ENCODE measurements at places on chromosomes 1 and 21. TPM values are rescaled to one million over a fixed set of nuclear protein-coding genes. Genes with fewer than 3 reads are reported as not detected.

The FAF1 gene
- total RNA-seq = 27.5 TPM

DNA sequence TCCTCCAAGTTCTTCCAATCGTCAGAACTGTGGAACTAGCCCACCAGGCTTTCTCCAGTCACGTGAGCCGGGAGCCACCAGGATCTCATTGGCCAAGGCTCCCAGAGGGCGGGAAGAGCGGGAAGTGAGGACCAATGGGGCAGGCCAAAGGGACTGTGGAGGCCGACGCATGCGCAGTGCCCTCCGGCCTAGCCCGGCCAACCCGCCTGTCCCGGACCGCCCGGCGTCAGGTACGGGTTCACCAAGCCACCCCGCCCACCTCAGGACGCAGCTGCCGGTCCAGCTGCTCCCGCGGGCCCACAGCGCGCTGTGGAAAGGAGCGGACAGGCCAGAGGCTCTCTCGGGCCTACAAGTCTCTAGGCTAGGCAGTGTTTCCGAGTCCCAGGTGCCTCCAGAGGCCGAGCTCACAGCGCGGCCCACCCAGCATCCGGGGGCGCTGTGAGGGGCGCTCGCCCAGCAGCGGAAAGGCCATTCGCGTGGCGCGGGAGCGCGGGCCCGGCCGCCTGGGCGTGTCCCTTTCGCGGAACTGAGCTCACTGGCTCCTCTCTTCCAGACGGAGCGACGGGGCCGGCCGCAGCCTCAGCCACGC lies 10.9 kb downstream of the OR14I1 start:
- peaks cover 5% of the 10 kb centered on the region for H3K27me3 ChIP-seq
- no peaks in the 10 kb centered on the region for H3K4me1 ChIP-seq
- H3K36me3 ChIP-seq = no peaks in the 10 kb centered on the region
- DNase-seq = no peak

GRCh38 chr1:193769651-193770050 lies 583.2 kb upstream of the B3GALT2 start:
- H3K4me1 ChIP-seq = no peaks in the 10 kb centered on the region
- H3K27ac ChIP-seq = no peak overlapping the region
- no peaks in the 10 kb centered on the region for H3K27me3 ChIP-seq
- no peak overlapping the region for H3K4me3 ChIP-seq
- H3K36me3 ChIP-seq = no peaks in the 10 kb centered on the region

DNA sequence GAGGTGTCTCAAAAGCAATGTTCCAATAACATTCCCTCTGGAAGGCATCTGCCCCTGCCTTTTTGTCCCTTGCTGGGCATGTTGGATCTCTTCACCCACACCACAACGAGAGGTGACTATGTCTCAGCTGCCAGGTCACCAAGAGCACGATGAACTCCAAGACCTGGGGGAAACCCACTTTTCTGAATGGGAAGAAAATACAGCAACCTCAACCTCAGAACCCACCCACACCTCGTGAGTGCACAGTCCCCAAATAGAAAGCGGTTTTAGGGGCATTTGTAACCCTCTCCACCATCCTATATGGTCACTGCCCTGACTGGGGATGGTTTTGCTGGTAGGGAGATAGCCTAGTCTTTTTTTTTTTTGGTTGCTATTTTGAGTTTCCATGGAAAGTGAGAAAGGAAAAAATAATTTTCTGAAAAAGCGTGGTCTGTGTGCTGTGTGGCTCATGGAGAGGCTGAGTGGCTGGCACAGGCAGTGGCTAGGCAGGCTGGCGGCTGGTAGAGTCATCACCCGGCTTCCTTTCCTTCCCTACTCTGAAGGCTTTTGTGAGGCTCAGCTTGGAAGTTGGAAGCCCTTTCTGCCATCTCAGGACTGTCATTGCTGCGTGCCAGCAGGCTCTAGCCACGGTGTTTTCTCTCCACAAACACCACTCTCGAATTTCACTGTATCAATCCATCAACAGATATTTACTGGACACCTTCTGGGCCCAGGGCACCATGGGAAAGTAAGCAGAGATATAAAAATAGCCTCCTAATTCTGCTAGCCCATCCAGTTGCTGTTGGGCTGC lies 15.8 kb downstream of the TSPAN2 start:
- peaks cover 19% of the 10 kb centered on the region for H3K4me1 ChIP-seq
- H3K27me3 ChIP-seq = no peaks in the 10 kb centered on the region
- no peak for DNase-seq
- H3K27ac ChIP-seq = no peak overlapping the region
- no peaks in the 10 kb centered on the region for H3K36me3 ChIP-seq

GRCh38 chr1:5596651-5597050 lies 395.6 kb downstream of the NPHP4 start:
- H3K27ac ChIP-seq = no peak overlapping the region
- no peak overlapping the region for H3K4me3 ChIP-seq
- H3K4me1 ChIP-seq = peaks cover 18% of the 10 kb centered on the region
- H3K27me3 ChIP-seq = peaks cover 4% of the 10 kb centered on the region
- H3K36me3 ChIP-seq = no peaks in the 10 kb centered on the region
- DNase-seq = no peak

The MMEL1 gene
- total RNA-seq = not detected

DNA sequence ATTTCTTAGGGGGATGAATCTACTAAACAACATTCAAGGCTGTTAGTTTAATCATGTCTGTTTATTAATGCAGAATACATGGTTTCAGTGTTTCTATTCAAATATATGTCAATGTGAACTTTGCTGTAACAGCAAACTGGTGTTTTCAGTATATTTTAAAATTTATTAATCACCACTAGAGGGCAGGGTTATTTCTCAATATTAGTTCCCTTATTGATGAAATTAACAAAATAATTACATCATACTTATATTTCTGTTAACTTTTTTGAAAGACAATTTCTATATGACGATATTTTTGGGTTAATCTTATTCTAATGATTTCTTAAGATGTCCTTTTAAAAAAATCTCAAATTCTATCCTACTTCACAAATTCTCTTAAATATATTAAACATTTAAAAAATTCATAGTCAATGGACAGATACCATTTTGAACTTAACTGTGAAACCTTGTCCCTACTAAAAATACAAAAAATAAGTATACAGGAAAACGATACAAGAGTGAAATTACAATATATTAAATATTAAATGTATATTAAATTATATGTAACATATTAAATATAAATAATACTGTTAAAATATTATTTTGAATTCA lies 1034.1 kb upstream of the PRMT6 start:
- no peak overlapping the region for H3K4me3 ChIP-seq
- H3K36me3 ChIP-seq = no peaks in the 10 kb centered on the region
- no peak for DNase-seq
- H3K27me3 ChIP-seq = no peaks in the 10 kb centered on the region
- no peak overlapping the region for H3K27ac ChIP-seq

DNA sequence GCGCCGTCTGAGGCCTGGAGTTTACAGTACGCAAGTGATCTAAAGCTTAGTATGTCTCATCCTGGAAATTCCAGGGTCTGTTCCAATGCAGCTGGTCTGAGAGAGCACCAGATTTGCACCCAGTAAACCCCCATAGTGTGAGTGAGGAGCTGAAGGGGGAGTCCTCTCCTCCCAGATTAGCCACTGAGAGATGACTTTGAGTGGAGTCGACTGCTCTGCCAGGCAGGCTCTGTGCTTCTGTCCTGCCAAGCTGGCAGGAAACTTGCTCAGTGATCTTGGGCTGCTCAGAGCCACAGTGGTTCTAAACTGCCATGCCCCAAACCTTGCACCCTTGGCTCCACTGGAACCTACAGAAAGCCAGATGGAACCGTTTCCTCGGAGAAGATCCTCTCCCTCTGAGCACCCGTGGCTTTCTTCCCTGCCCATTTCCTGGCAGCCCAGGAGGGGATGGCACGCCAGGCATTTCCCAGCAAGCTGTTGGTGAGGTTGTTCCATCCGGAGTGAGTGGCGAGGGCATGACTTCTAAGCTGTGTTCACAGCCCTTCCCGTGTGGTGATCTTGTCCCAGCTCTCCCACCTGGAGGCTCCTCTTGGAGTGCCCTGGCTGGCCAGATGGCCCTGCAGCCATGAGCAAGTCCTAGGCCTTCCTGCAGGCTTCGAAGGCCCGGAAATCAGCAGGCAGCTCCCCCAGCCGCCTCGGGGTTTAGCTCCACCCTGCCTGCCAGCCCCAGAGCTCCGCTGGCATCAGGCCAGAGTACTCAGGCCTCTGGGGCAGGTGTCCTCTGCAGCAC lies 125.9 kb upstream of the VAMP3 start:
- H3K27ac ChIP-seq = no peak overlapping the region
- H3K4me3 ChIP-seq = no peak overlapping the region
- peaks cover 5% of the 10 kb centered on the region for H3K4me1 ChIP-seq
- no peaks in the 10 kb centered on the region for H3K27me3 ChIP-seq
- no peaks in the 10 kb centered on the region for H3K36me3 ChIP-seq

- no peaks in the 10 kb centered on the region for H3K4me1 ChIP-seq
- no peak overlapping the region for H3K27ac ChIP-seq
- no peaks in the 10 kb centered on the region for H3K36me3 ChIP-seq
- H3K27me3 ChIP-seq = no peaks in the 10 kb centered on the region
- DNase-seq = no peak
- H3K4me3 ChIP-seq = no peak overlapping the region
These were observed 125.1 kb downstream of the CRB1 start for GRCh38 chr1:197393105-197393504.

Measured in body of pancreas (tissue), 4 donors.